ENCODE measurements at places on chromosomes 11 and 22.

GRCh38 chr11:123474994-123475393 lies 44.9 kb downstream of the GRAMD1B start:
- no peak for DNase-seq

GRCh38 chr11:102572554-102573220 lies 42.1 kb upstream of the MMP7 start:
- DNase-seq, result no peak

DNA sequence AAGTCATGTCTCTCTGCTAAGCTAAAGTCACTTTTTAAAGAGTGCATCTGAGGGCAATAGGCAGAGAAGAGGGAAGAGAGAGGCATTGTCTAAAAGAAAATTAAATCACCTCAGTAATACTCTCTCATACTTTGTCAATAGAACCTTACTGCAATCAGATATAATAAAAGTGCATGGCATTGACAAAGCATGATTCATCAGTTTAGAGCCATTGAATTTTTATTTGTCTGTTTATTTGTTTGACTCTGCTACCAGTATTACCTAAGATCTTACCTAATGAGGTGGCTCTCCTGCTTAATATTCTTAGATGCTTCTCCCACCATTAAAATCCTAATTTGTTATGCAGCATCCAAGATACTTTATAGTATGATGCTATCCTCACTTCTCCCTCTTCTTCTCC lies 209.0 kb downstream of the PGR start:
- DNase-seq, result no peak

GRCh38 chr22:36009085-36009484 lies 19.5 kb downstream of the RBFOX2 start:
- DNase-seq, result no peak

GRCh38 chr11:80698637-80699036 lies 1257.8 kb upstream of the TENM4 start:
- no peak for DNase-seq

DNA sequence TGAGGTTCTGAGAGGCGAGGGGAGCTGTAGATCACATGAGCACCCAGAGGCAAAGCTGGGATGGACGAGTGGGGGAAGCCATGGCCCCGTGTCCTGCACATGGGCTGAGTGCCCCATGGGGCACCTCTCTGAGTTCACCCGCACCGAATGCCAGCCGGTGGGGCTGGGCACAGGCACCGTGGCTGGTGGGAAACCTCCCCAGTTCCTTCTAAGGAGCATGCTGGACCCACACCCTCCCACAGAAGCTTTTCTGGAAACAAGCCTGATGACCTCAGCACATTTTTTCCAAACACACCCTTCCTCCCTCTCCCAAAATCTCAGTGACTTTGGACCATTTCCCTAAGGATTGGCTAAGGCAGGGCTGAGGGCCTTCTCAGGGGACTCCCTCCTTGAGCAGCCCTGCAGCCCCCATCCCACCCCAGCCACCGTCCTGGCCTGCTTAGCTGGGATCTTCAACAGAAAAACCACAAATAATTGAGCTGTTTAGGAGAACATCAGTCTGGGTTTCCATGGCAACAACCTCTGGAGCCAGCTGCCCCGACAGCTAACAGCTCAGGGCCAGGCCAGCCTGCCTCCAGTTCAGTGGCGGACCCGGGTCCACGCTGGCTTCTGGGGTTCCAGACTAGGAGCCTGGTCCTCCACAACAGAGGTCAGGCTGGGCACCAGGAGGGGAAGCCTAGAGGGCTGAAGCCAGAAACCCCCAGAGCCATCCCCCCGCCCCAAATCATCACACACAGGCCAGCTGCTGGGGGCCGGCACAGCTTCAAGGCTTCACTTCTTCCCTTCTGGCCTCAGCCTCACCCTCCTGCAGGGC lies 18.1 kb upstream of the LINC01488 start:
- DNase-seq, result no peak

DNA sequence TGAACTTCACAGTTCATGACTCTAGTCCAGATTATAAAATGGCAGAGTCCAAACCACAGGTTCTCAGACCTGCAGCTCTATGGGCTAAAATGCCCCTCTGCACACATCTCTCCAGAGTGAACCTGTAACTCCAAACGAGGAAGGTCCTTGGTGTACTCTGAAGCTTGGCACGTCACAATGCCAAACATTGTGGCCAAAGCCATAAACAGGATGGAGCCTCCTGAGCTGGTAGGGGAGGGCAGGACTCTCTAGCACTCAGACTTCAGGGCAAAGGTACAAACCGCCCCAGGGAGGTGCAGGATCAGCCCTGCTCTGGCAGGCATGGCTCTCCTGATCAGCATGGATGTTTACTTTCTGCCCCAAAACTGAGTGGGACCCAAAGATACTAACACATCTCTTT lies 2.3 kb downstream of the SCUBE2 start:
- no peak for DNase-seq

DNA sequence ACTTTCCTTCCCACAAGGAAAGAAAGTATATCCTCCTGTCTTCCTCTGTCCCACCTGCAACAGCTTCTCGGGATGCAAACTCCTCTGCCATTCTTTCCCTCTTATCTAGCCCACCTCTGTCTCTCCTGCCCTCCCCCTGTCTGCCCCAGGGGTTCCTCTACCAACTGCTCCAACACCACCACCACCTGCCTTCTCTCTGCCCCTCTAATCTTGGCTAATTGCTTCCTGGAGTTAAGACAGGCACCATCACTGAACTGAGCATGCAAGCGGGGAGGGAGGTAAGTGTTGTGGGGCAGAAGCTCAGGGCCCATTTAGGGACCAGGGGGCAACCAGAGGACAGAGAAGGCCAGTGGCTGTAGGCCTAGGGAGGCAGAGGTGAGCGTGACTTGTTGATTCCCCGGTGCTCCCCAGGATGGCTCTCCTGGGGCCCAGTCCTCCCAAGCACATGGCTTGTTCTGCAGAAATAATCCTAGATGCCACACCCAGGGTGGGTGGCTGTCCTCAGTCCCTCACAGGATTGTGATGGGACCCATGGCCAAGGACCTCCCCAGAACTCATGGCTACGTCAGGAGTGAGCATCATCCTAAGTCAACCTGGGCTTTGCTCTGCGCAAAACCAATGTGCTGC lies 111.1 kb downstream of the TP53I11 start:
- DNase-seq, result no peak

DNA sequence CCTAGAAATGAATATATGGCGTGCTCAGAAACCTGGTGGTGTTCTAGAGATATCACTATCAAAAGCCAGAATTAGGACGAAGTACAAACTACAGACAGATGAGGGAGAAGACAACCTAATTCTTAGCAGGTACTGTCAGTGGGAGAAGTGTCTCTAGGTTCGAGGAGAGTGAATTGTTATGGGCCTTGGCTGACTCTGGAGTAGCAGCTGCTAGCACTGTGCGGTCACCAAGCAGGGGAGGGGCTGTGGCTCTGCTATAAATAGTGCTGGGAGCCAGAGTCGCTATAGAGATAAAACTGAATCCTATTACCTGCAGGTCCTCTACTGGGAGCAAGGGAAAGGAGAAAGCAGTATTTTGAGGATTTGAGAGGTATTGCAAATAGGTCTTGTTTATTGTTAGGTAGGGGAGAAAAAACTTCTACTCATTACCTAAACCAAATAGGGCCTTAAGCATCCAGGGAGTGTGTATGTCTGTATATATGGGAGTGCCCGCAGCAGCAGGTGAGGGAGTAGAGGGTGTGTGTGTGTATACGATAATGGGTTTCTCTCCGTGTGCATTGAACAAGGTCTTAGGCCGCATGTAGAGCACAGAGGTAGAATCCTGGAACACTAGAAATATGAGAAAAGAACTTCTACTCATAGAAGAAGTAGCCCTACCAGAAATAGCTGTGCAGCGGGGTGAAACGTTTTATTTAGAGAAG lies 2.2 kb downstream of the MADD start:
- no peak for DNase-seq

- no peak for DNase-seq
Measured at GRCh38 chr11:2574553-2575535, 125.0 kb downstream of the KCNQ1OT1 start.

DNA sequence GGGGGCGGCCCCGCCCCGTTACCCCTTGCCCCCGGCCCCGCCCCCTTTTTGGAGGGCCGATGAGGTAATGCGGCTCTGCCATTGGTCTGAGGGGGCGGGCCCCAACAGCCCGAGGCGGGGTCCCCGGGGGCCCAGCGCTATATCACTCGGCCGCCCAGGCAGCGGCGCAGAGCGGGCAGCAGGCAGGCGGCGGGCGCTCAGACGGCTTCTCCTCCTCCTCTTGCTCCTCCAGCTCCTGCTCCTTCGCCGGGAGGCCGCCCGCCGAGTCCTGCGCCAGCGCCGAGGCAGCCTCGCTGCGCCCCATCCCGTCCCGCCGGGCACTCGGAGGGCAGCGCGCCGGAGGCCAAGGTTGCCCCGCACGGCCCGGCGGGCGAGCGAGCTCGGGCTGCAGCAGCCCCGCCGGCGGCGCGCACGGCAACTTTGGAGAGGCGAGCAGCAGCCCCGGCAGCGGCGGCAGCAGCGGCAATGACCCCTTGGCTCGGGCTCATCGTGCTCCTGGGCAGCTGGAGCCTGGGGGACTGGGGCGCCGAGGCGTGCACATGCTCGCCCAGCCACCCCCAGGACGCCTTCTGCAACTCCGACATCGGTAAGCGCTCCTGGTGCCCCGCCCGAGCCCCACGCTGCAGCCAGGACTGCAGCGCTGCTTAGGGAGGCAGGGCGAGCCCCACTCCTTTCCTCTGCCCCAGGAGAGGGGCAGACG lies at the start of gene TIMP3:
TSS of gene TIMP3 (plus strand) at position 169 of the 700 bp plus-strand sequence. CDS start at position 466, 297 bp downstream.
- DNase-seq, result no peak

GRCh38 chr11:14270690-14271542 lies 88.1 kb downstream of the RRAS2 start:
- no peak for DNase-seq

DNA sequence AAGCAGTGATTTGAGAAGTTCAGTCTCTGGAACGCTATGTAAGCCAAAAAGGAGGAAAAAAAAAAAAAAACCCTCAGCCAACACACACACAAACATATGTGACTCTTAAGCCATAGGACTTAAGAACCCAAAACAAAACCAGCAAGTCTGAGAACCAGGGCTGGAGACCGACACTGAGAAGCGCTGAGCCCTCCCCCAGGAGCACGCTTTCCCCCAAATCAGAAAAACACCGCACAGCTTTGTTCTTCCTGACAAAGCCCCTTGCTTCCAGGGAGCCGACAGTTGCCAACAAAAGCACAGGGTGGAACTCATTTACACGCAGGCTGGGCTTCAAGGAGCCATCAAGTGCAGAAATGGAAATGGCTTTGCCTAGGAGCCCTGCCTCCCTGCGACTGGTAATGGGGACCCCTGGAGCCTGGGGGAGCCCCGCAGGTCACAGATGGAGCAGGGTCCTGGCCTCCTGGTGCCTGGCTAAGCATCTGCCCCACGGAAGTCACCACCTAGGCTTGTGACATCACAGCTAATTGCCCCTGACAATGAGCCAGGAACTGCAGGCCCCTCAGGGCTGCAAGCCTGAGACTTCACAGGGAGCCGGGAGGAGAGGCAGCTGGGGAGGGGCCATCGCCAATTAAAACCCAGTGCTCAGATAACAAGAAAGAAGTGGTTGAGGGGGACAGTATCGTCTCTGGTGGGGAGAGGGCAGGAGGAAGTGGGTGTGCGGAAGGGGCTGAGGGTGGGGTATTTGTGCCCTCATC lies 66.9 kb downstream of the NFAM1 start:
- no peak for DNase-seq

GRCh38 chr11:70799386-70799785 lies 401.1 kb downstream of the CTTN start:
- DNase-seq, result no peak

DNA sequence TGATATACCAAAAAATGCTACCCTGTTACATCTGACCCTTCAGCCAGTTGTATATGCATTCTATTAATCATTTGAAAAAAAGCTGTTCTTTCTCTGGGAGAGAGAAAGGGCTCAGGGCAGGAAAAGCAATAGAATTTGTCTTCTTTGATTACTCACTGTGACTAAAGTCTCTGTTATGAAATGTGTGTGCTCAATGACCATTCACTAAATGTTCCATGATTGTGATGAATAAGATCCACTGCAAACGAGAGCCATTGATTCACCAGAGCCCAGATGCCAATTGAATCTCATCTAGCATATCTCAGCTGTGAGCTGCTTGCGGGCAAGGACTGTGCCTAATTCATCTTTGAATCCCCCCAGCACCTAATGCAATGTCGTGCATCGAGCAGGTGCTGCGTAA lies 184.3 kb downstream of the OPCML start:
- no peak for DNase-seq

DNA sequence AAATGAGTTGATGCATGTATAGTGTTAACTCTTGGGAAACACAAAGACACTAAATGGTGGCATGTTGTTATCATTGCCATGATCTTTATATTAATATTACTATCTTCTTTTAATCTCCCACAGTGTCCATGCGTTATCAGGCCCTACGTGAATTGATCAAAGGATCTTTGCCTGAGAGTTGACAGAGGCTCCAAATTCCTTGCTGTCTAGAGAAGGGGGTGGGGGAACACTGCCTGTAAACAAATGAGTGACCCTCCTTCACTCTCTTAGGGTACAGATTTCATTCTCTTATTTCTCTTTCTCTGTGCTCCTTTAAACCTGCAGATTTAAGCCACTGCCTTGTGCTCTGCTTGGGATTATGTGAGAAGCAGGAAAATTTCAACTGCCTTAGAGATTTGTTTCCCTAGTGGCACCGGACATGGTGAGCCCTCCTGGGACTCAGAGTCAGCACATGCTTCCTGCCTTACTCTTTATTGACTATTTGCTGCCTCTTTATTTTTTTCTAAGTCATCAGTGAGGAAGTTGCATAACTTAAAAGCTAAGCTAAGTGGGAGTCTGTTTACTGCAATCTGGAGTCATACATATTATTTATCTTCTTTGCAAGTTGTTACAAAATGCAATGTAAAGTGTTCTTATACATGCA lies 122.9 kb downstream of the MAML2 start:
- DNase-seq, result no peak

DNA sequence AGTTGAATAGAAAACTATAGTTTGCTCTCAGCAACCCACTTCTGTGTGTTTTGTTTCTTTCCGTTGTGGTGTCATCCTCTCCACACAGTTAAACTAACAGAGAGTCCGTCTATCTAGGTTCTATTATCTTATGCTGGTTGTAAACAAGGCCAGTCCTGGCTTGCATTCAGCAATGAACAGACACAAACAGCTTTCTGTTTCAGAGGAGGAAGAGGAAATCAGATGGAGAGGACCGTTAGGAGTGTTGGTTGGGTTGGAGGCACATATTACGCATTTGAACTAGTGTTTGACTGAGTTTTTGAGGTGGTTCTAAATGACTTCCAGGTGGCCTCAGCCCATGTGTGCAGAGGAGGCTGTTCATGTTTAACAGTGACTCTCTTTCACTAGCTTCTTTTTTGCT lies 129.5 kb upstream of the SORL1-AS1 start:
- DNase-seq, result no peak

- no peak for DNase-seq
Measured at GRCh38 chr11:111397034-111397433, 18.0 kb upstream of the POU2AF1 start.

Measured in GM06990 (cell line).